ENCODE measurements at places on chromosomes 12 and 14.

- no peak for DNase-seq
These were observed 378.4 kb downstream of the BTG1 start for GRCh38 chr12:91767237-91767636.

GRCh38 chr12:25376985-25377384, 126.3 kb upstream of the KRAS start:
- no peak for DNase-seq

- no peak for DNase-seq
These were observed 287.5 kb downstream of the KCNC2 start for GRCh38 chr12:74922117-74922516.

GRCh38 chr12:18810537-18811253, 72.8 kb downstream of the CAPZA3 start:
- no peak for DNase-seq

DNA sequence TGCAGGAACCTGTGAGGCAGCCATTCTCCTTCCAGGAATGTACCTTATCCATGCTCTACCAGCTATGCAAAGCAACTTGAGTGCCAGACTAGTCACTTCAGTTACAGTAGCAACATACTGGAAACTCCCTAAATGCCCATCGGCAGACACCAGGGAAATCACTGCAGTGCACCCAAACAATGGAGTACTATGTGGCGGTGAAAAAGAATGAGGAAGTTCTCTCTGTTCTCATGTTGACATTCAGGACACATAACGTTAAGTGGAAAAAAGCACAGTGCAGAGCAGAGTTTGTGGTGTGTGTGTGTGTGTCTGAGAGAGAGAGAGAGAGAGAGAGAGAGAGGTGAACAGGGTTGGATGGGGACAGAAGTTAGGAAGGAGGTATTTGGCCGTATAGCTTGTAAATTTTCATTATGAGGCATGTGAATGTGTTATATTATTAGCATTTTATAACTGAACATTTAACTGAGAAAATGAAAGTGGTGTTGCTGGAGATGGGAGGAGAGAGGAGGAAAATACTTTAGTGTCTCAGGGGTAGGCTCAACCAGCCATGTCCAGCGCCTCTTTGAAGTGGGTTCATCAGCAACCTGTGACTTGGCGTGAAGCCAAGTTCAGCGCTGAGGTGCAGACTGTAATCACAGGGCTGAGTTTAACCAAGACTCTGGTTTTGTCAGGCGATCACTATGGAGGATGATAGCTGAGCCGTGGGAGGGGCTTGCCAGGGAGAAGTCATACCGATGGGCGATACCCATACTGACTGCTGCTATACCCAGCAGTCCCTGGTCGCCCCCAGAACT, 17.3 kb downstream of the TNFAIP2 start:
- DNase-seq: no peak

DNA sequence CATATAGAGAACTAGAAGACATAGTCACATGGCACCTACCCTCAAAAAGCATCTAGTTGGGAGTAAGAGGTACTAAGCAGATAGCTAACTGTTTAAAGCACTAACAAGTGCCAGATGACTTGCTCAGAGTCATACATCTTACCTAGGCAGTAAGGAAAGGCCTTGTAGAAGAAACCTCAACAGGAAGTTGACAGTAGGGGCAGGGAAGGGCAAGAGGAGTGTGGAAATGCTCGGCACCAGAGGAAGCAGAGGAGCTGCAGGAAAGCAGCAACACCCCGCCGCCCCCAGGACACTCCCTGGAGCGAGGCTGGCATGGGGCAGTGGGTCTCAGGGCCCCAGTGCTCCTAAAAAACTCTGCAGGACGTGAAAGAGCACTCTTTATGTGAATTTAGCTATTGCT, 92.9 kb downstream of the PPP2R5C start:
- DNase-seq: no peak

DNA sequence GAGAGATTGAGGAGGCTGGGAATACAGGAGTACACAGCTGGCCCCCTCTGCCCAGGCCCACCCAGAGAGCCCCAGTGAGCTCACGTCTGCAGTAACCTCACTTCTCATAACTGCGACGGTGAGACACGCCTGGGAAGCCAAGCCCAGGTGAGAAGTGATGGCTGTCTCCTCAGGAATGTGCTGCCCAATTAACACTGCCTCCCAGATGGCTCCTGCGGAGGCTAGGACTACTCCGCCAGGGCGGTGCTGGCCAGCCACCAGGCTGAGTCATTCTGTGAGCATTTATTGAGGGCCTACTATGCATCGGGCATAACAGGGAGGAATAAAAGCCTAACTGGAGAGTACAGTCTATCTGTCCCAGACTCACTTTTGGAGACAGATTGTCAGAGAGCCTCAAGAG, 9.3 kb upstream of the TMEM106C start:
- DNase-seq: no peak

- no peak for DNase-seq
These were observed 388.8 kb upstream of the USP15 start for GRCh38 chr12:61871485-61871810.

DNA sequence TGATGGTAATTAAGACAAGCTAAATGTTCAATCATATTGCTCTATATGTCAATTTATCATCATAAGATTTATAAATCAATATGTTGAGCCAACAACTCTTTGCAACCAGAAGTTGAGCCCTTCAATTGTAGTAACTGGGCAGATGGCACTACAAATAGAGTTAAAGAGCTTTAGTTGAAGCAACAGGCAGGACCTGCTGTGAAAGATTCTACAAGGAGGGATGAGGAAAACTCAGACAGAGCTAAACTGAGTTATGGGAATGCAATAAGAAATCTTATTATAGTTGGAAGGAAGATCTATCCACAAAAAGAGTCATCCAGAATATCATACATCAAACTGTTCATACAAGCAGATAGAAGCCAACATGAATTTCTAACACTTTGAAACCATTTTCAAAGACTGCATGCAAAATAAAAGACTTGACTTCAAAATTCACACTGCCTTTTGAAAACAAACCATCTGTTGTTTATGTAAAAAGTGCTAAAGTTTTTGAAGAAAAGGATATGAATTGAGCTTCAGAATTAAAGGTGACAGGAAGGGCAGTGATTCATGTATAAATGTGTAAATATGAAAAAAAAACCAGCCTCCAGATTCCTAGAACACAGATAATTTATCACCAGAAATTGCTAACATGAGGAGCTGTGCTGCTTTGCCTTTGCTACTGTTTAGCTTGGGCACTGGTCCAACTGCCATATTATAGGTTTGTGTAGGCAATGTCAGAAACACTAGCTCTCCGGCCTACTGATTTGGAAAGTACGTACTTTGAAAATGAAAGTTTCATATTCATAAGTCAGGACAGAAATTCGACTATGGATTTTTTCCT, 133.2 kb downstream of the SLC35F4 start:
- no peak for DNase-seq

DNA sequence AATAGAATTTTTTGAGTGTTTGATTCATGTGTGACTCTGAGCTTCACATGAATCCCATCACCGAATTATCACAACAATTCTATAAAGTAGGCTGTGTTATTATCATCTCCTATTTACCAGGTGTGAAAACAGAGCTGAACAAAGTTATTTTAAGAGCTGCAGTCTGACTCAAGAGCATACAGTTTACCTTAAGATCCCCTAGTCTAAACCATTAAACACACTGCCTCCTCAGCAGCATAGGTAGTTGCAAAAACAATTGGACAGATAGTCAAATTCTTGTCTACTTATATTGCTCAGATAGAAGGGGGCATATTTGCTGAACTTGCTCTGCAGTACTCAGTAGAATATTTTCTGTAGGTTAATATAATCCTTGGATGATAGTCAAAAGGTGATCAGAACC, 219.8 kb upstream of the ATP2B1 start:
- DNase-seq: no peak

DNA sequence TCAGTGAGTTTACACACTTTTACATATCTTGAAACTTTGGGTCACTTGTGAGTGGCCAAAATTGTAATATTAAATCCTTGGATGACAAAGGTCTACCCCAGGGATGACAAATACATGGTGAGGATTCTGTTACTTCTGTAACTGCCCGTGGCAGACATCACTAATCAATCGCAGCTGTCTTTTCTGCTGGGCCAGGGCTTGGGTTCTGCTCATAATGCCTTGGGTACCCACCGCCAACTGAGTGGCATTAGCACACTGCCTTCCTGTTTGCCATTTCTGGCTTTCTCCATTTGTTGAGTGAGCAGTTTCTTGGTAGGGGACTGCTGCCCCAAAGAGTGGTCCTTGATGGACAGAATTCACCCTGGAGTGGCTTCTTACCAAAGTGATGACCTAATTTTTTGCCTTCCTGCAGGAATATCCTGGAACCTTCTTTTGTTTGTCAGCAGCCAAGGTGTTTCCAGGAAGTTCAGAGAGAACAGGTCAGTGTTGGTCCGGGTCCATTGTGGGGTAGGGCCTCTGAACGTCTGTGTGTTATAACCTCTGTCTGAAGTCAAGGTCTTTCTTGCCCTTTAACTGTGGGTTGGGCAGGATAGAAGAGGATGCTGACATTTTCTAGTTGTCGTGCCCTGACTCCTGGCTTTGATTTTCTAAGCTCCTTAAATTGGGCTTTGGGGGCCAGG, 6.2 kb downstream of the TSPAN9 start:
- no peak for DNase-seq

DNA sequence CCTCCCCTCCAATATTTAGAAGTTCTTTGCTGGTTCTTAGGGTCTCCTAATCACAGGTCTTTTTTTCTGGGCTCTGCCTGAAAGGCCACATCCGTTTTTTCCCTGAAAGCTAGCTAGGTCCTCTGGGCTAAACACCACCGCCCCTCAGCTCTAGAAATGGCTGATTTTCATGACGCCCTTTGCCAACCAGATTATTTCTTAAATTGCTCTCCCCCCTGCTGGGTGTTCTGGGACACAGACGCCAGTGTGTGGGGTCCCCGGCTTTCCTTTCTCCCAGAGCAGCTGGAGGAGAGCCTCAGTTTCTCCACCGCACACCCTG, 45.3 kb upstream of the ATP23 start:
- no peak for DNase-seq

DNA sequence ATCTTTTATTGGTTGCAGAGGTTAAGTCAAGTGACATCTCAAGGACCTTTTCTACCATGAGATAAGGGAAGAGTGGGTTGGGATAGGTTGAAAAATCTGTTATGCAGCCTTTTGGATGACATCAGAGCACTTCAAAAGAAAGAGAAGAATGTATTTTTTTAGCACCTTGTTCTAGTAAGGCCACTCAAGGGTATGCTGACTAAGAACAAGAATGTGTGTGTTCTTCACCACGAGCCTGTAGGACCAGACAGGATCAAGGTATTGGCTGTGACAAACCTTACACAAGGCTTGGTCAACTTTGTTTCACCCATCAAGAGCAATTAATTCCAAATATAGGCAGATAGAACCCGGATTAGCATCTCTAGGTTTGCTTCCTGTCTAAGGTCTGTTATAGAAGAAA, 142.5 kb downstream of the SAMD4A start:
- DNase-seq: no peak

GRCh38 chr14:55446833-55447232, 6.4 kb upstream of the TBPL2 start:
- peak; percentile 67 for DNase-seq

- no peak for DNase-seq
These were observed 1089.3 kb downstream of the SLC16A7 start for GRCh38 chr12:60684988-60685655.

GRCh38 chr14:36981832-36982529, 190.4 kb downstream of the SLC25A21 start:
- no peak for DNase-seq

GRCh38 chr14:64726585-64726890, 22.3 kb downstream of the PLEKHG3 start:
- peak; percentile 97 for DNase-seq

- peak; percentile 89 for DNase-seq
These were observed 87.4 kb downstream of the B4GALNT3 start for GRCh38 chr12:546920-547845.

GRCh38 chr12:132084621-132085290, 59.4 kb downstream of the DDX51 start:
- DNase-seq: peak; percentile 54

GRCh38 chr12:129607301-129607700, 296.5 kb downstream of the TMEM132D start:
- DNase-seq: no peak

DNA sequence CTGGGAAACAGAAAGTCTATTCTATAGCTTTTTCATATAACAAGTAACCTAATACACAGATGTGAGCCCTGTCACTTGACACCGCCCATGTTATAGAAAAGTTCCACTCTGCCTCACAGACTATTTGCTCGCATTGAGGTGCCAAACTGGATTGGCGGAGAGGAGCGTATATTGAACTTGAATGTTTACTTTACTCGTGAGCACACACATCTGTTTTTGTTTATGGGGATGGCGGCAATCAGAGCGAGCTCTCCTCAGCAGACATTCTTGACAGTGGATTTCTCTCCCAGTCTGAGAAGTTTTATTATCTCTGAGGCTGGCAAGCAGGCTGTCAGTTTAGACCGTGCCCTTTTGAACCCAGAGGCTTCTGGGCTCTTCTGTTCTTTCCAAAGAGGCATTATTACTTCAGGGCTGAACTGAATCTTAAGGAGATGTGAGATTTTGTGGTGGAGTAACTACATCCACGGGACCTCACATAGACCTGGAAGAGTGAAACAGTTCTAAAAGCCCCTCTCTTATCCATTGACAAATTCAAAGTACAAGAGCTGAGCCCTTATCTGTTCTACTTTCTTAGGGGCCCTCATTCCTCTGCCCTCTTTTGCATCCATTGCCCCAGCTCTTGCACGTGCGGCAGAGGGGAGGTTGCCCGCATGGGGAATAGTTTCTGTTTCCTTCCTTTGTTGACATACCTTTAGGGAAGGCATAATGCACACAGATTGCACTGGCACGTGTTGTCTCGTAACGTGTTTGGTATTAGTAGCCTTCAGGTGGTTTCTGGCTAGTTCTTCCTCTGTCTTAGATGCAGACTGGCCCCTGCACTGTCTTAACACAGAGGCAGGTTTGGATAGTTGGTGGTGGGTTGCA, 68.2 kb downstream of the DRAM1 start:
- DNase-seq: no peak

GRCh38 chr14:61535032-61535431, 160.3 kb upstream of the HIF1A start:
- no peak for DNase-seq

DNA sequence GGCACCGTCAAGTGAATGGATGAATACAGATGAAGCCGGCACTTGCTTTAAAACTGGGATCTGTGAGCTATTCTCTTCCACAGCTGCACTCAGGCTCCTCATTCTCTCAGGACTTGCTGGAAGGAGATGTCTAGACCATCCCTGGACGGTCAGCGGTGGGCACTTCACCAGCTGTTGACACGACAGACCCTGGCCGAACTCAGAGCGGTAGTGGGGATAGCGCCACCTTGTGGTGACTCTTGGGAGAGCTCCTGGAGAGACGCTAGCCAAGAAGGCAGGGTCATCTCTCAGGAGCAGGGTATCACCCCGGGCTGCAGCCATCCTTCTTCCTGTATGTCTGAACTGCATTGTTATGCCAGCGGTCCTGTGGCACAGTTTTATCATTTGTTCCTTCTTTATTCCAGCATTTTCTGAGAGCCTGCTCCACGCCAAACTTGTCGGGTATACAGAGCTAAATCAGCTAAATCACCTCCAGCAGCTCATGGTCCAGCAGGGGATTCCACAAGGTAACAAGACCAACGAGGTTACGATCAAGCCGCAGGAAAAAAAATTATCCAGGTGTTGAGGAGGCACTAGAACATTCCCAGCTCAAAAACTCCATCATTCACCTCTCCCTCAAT, 10.0 kb downstream of the WNT1 start:
- DNase-seq: peak; percentile 78

Data from HTR-8/SVneo (cell line).